ENCODE measurements at places on chromosomes 5 and 9.

- peak; percentile 4 for DNase-seq
Observed at GRCh38 chr9:26523577-26523976, 369.0 kb downstream of the CAAP1 start.

DNA sequence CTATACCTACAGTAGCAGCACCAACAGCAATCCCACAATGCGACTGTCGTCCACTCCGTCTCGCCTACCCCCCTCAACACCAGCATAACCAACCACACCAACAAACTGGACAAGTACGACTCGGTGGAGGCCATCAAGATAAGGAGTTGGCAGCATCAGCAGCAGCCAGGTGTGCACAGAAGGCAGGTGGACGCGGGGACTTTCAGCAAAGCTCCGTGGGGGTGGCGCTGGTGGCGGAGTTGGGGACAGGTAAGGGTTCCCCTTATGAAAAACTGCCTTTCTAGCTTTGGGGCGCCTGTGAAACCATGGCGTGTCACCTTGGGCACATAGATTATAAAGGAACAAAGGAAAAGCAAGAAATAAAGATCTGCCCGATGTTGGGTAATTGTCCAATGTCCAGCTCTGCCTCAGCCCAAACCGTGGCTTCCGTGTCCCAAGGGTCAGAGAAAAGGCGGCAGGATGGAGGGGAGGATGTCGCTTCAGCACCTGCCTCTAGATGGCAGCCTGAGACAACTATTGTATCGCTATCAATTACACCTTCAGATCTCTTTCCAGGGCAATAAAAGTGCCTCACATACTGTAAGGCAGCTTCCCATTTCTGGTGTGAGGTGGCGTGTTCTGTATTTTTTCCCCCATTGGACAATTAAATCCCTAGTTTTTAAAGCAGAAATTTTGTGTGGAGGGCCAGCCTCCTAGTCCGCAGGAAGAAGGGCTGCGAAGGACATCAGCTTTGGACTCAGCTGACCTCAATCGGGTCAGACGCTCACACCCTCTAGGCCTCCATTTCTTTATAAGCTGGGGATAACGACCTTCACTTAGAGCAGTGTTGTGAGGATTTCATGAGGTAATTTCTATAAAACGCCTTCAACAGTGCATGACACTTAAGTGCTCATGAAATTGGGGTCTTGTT lies 58.8 kb downstream of the MTRR start:
- DNase-seq: peak; percentile 89

GRCh38 chr9:112174222-112174964 lies 704 bp downstream of the SUSD1 start:
- peak; percentile 63 for DNase-seq

DNA sequence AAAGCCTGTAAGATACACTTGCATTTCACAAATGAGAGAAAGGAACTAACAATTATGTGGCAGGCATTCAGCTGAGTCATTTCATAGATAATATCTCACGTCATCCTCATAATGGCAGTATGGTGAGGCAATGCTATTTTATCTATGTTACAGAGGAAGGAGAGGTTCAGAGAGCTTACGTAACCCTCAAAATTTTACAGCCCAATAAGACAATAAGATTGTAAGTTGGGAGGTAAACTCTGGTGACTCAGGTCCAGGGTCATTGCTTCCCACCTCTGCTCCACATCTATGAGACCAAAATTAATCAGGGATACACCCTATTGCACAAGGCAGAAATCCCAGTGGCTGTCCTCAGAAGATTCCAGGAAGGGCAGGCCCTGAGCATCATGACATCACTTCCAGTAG lies 309.7 kb downstream of the NSG2 start:
- no peak for DNase-seq

DNA sequence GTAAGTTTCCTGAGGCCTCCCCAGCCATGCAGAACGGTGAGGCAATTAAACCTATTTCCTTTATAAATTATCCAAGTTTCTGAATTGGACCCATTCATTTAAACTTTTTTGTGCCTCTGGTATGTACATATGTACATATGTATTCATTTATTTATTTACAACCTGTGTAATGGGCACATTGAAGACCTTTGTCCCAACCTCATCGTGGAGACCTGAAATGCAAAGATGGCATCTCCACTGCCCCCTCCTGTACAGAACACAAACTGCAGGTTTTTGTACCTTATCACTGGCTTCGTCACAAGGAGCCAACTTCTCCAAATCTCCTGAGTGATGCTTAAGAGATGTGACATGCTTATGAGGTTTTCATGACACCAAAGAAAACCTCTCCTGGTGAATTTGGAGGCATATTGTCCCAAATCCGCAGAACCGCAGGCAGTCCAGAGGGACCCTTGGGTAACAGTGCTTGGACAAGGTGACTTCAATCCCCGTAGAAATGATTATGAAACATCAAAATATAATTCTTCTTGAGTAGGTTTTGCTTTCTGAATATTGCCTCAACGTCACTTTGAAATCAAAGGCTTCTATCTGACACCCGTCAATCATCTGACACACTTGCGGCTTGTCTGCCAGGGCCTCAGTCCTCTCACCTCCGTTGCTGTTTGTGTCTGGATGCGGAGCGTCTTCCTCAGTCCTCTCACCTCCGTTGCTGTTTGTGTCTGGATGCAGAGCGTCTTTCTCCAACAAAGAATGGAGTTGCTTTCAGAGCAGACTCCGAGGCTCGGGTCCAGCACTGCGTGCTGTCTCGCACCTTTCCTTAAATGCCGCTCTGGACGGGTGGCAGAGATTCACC lies 135.0 kb upstream of the IRX4 start:
- DNase-seq: no peak

DNA sequence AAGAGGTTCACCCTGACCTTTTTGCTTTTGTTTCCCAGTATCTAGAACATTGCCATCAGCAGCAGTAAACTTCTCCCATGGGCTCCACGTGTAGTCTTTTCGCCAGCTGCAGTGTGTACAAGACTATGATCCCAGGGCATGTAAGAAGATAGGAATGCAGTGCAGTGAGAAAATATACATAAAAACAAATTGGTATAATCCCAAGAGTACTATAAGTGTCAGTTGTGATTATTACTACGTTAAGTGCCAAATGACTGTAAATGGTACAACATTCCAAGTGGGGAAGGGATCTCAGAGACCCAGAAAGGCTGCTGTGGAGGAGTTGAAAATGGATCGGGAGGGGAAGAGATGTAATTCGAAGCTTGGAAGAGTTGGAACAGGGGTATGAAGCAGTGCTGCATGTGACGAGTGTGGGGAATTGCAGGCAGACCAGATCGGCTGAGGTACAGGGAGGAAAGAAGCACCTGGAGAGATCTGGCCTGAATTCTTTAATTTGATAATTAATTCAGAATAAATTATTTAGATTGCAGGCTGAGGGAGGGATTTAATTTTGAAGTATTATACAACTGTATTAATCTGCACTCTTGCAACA lies 95.1 kb downstream of the FBXL7 start:
- no peak for DNase-seq

GRCh38 chr9:16012621-16013020 lies 459.8 kb downstream of the CCDC171 start:
- no peak for DNase-seq

DNA sequence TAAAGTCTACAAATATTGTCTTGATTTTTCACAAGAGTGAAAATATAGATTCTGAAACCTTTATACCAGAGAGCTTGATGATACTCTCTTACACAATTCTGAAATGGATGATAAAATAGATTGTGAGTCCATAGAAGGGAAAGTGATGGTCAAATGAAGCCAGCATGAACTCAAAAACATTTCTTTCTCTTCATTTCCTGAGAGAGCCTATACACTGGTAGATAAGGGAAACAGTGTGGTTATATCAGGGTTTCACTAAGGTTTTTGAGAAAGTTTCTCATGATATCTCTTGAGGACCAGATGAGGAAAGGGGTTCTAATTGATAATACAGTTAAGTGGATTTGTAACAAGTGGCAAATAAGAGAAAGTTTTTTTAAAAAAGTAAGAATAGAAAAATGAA lies 254.1 kb downstream of the PJA2 start:
- DNase-seq: no peak

DNA sequence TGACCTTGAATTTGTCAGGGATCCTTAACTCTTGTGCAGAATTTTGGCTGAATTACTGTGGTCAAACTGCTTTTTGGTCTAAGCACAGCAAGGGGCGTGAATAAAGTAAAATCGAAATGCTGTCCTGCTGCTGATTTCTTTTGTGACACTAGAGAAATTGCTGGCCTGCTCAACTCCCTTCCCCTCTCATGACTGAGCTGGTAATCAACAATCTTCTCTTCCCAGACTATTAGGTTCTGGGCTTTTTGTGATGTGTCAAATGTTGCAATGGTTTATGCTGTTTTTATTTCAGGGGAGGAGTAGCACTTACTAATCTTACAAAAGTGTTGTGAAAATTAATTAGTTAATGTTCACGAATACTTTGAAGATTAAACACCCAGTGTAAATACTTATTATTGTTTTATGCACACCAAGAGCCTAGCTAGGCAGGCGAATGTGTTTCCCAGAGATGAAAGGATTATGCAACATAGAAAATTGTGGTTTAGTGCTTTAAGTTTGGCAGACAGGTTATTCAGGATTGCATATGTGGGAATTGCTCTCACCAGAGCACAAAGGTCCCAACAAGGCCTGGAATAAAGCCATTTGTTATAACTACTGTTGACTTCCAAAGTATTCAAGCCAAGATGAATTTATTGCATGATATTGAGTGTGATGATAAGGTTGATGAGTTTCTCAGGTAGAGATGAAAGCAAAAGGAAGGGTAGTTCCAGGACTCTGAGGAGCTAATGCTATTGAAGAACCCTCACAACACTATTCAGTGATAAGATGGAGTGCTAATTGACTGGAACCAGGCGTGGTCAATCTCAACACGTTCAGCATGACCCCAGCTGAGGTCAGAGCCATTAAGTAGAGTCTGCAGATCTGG lies 280.7 kb upstream of the ZNF608 start:
- DNase-seq: no peak

DNA sequence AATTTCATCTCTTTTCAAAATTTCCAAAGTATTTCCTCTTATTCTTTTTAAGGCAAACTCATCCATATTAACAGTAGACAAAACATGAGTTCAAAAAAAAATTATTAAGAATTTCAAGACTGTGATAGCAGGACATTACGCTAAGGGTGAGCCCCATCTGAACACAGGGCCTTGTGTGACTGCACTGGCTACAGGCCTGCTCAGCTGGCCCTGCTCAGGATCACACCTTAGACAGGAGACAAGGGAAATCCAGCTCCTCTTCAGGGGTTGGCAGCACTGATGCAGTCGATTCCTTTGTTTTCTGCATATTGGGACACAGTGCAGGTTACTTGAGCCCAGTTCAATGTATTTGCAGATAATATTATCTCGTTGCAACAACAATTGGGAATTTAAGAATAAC lies 444.7 kb downstream of the PLK2 start:
- no peak for DNase-seq

DNA sequence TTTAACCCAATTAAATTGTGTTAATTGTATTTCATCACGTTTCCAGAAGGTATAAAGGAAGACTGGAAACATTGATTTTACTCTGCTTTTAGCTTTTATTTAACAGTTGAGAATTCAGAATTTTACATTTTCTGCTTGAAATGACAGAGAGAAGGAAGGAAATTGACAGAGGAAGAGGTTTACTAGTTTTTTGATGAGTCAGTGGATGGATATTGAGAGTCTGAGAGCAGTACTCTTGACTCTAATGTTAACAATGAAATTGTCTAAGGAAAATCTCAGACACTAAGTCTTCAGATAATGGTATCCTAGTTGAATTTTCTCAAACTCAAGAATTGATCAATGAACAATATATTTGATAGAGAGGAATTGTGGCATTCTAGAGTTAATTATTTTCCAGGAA lies 60.6 kb downstream of the IPO11 start:
- peak; percentile 0 for DNase-seq

GRCh38 chr5:104081232-104081631 lies 518.6 kb upstream of the NUDT12 start:
- DNase-seq: no peak

DNA sequence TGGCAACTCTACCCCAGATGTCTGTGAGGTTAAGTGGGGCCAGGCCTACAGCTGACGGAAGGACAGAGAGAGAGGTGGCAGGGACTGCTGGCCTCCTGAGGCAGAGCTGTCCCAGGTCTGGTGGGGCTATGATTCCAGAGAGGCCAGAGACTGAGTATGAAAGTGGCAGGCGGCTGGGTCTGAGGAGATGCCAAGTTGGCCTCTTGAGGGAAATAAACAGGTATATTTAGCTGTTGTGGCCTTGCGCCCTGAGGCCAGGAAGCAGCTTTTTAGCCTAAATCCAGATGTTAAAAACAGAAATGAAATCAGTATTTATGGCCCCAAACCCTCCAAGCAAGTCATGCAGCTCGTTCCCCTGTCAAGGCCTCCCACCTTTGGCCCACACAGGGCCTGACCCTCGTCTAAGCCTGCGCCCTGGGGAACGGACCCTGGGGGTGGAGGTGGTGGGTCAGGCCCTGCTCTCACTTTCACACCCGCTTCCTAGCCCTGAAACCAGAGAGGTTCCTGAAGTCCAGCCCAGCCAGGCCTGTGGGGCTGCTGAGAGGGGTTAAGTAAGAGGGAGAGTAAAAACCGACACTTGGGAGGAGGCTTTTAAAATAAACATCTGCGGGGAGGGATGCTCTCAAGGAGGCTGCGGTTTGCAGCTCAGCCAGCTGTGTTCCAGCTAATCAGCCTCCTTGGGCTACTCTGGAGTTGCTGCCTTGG lies 18.7 kb downstream of the PCDHGC5 start:
- no peak for DNase-seq

- DNase-seq: no peak
Observed at GRCh38 chr9:124576751-124577150, 69.6 kb upstream of the NR5A1 start.

GRCh38 chr9:136900556-136900955 lies 14.2 kb downstream of the TRAF2 start:
- no peak for DNase-seq

DNA sequence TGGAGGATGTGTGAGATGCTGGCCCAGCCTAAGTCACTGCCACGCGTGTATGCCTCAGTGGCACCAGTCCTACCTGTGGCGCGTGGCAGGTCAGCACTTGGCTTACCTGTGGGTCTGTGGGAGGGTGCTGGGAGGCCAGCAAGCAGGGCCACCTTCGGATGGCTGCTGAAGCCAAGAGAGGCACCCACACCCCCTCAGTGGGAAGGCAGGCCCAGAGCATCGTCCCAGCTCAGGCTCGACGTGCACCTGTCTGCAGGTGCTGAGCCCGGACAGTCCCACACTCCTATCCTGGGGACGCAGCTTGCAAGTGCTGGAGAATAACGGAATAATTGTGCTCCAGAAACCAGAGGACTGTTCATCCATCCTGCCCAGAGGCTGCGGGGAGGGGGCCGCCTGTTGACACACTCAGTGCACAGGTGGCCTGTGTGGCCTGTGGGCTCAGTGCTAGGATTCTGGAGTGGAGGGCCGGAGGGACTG lies 24.0 kb downstream of the NKD2 start:
- no peak for DNase-seq

DNA sequence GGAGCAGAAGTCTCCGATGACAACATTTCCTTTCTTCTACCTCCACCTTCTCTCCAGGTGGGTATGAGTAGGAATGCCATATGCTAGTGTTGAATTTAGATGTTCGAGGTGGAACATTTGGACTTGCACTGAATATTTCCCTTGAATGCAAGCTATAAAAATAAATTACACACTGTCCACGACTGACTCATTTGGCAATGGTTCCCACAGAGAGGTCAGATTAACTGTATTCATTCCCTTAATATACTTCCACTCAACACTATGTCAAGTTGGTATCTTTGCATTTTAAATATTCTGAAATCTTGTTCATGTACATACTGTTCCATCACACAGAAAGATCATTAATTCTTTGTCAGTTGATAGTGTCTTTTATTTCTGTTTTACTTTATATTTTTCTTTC lies 222.6 kb upstream of the PIK3R1 start:
- no peak for DNase-seq

- no peak for DNase-seq
Observed at GRCh38 chr9:79817438-79818004, 245.8 kb downstream of the TLE4 start.
